Daoy (cell line): ENCODE measurements at places on chromosomes 7 and 10. TPM values are rescaled to one million over a fixed set of nuclear protein-coding genes. Genes with fewer than 3 reads are reported as not detected.

DNA sequence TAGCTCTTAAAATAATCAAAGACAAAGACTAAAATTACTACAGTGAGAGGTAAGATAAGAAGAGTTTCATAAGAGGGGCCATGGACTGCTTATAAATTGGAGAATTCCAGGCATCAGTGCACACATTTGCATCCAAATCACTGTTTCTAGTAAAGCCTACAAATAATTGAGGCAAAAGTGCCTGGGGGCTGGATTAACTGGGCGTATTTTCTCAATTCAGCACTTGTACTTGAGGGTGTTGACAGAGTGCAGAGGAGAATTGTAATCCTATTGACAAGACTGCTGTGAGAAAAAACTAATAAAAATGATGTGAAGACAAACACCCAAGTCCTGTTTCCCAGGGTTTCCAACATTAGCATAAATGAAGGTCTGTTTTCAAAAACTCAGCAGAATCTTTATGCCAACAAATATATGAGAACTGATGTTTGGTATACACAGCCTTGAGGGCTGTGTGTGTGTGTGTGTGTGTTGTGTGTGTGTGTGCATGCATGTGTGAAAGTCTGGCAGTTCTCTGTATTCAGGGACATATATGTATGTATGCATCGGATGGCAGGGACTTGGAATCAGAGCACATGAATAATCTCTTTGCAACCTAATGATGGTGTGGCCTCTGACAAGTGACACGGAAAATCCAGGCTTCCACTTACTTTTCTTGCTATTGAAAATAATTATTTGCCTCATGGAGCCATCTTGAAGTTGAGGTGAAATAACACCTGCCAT, 182.1 kb upstream of the CDC14C start:
- no peak for DNase-seq

DNA sequence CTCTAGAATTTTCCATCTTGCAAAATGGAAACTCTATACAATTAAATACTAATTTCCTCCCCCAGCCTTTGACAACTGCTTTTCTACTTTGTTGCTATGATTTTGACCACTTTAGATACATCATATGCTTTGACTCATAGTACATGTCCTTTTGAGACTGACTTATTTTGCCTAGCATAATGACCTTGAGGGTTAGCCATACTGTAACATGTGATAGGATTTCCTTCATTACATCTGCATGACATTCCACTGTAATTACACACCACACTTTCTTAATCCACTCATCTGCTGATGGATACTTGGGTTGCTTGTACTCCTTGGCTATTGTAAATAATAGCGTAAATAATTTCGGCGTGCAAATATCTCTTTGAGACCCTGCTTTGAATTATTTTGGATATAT, 127.7 kb downstream of the JAZF1 start:
- DNase-seq, result peak; percentile 57

GRCh38 chr10:66877361-66877760, 48.5 kb upstream of the LRRTM3 start:
- DNase-seq, result no peak

- no peak for DNase-seq
These were observed 349.3 kb upstream of the SEMA3D start for GRCh38 chr7:85535974-85536729.

DNA sequence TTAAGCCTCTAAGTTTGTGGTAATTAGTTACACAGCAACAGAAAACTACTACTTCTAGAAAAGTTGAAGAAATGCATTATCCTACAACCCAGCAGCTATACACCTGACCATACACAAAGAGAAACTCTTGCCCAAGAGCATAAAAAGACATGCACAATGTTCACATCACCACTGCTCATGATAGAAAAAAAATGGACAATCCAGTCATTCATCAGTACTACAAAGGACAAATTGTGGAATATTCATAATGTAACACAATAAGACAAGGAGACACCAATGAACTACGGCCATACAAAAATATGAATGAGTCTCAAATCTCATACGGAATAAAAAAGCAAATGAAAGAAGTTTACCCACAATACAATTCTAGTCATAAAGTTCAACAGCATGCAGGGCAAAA, 87.4 kb downstream of the ZFAND4 start:
- no peak for DNase-seq

DNA sequence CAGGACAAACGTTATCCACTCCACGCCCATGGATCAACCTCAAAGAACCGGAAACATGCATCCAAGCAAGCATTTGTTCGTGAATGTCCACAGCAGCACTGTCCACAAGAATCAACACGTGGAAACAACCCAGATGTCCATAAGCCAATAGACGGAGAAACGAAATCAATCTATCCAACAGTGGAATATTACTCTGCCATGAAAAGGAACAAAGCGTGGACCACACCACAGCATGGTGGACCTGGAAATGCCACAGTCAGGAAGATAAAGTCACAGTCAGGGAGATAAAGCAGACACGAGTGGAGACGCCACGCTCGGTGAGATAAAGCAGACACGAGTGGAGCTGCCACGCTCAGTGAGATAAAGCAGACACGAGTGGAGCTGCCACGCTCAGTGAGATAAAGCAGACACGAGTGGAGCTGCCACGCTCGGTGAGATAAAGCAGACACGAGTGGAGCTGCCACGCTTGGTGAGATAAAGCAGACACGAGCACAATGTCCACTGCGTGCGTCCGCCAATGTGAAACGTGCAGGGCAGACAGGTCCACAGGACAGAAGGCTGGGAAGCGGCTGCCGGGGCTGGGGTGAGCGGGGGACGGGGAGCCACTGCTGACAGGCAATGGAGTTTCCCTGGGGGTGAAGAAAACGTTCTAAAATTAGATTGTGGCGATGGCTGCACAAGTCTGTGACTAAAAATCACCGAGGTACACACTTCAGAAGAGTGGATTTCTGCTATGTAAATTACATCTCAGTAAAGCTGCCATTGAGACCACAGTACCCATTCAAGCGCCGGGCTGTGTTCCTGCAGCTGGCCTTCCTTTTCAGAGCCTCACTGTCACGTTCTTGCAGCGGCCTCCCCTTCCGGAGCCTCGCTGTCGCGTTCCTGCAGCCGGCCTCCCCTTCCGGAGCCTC, 10.6 kb downstream of the GPER1 start:
- DNase-seq, result no peak

GRCh38 chr10:128930515-128930914, 536.5 kb upstream of the MGMT start:
- no peak for DNase-seq

- no peak for DNase-seq
These were observed 151.7 kb upstream of the PPP2R2D start for GRCh38 chr10:131748831-131749766.

- DNase-seq, result no peak
These were observed 22.4 kb downstream of the MTURN start for GRCh38 chr7:30157204-30157603.

DNA sequence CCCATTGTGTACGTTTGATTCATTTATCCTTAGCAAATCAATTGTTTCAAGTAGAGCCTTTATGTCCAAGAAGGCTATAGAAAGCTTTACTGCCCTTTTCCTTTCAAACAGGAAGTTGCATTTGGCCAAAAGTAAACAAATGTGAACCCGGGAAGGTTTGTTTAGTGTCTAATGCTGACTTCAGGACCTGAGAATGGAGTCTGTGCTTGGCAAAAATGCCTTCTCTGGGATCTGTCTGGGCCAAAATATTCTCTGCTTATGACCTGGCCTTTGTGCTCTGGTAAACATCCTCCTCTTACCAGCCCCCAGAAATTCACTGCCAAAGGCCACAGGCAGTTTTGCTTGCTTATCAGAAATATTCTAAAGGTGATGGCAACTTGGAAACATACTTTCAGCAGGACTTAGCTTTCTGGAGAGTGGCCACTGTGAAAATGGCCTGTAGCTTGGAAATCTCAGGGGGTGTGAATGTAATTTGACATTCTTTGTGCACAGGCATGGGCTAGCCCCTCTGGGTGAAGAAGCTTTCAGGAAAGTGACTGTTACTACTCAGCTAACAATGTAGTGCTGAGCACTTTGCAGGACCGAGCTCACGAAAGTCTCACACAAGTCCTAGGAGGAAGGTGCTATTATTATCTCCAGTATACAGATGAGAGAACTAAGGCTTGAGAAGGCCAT, 199.5 kb downstream of the PTEN start:
- no peak for DNase-seq

GRCh38 chr10:90167174-90168064, 466.0 kb downstream of the KIF20B start:
- no peak for DNase-seq

DNA sequence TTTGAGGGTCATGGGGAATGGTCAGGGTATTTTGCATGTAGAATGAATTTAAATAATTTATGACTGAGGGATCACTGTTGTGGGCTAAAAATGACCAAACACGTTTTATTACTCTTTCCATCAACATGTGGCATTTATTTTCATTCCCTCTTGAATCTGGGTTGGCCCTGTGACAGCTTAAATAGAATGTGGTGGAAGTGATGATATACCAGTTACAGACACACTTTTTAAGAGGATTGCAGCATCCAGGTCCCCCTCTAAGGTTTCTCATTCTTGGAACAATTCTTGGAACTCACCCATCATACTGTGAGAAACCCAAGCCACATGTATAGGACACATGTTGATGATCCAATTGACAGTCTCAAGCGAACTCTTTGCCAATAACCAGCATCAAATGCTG, 272.4 kb downstream of the ETV1 start:
- no peak for DNase-seq

DNA sequence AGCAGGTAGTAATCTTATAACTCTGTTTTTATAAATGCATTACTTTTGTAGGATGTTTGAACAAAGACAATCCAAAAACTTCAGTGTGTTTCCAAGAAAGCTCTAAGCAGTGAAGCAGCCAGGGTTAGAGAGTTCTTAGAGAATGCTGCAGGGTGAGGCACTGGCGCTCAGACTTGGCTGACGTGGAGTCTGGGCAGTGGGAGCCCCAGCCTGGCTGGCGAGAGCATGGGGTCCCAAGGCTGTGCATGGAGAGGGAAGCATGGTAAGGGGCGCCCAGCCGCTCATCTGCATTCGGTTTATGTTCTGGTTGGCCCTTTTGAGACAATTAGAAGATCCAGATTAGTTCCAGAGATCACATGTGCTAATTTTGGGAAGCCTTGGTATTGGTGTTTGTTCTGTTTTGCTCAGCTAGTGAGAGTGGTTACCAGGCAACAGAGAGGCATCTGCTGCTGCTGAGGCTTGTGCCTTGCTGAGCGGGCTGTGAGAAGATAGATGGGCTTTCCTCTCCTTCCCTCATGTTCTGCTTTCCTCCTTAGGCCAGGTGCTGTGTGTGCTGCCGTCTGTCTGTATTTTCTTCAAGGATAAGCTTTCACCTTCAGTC, 10.3 kb downstream of the SUN1 start:
- DNase-seq, result no peak

DNA sequence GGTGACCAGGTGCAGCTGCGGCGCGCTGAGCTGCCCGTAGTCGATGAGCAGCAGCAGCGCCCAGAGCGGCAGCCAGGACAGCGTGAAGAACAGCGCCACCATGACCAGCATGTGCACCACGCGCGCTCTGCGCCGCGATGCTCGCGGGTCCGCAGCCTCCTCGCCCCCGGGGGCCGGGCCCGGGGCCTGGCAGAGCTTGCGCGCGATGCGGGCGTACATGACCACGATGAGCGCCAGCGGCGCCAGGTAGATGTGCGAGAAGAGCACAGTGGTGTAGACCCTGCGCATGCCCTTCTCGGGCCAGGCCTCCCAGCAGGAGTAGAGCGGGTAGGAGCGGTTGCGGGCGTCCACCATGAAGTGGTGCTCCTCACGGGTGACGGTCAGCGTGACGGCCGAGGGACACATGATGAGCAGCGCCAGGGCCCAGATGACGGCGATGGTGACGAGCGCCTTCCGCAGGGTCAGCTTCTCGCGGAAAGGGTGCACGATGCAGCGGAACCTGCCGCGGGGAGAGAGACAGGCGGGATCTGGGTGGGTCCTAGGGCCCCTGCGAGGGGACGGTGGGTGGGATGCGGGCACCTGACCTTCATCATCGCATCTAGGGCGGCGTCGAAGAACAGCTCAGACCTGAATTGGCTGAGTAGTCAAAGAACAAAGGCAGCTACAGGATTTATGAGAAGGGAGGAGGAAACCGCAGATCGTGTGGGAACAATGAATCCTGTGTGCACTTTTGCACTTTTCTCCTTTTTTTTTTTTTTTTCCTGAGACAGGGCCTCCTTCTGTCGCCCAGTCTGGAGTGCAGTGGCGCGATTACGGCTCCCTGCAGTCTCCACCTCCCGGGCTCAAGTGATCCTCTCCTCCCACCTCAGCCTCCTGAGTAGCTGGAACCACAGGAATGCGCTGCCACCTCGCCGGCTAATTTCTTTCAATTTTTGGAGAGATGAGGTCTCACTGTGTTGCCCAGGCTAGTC, 22.4 kb upstream of the PPA1 start:
- DNase-seq, result peak; percentile 79

DNA sequence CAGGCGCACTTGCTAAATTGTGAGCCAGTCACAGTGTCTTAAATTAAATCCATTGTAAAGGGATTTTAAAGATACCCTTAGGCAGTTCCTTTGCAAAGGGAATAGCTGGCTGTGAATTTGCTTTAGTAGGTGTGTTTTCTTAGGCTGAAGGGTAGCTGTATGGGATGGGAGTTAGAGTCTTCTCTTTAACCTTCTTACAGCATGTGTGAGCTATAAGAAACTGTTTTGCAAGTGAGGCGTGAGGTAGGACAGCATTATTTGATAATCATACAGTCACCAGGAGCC, 5.2 kb downstream of the EEPD1 start:
- DNase-seq, result no peak

The OR9A2 gene
- not detected in 2 replicates for total RNA-seq

The LIPJ gene
- total RNA-seq, result not detected in 2 replicates

The ITGA8 gene
- total RNA-seq, result 0.06 TPM in 1 of 2 replicates, not detected in the other

The MACROH2A2 gene
- 33.7 and 39.0 TPM in 2 replicates for total RNA-seq

The RSU1 gene
- 58.6 and 59.7 TPM in 2 replicates for total RNA-seq

The UPK3B gene
- total RNA-seq, result not detected in 2 replicates
